ENCODE measurements at places on chromosomes 4 and X.

DNA sequence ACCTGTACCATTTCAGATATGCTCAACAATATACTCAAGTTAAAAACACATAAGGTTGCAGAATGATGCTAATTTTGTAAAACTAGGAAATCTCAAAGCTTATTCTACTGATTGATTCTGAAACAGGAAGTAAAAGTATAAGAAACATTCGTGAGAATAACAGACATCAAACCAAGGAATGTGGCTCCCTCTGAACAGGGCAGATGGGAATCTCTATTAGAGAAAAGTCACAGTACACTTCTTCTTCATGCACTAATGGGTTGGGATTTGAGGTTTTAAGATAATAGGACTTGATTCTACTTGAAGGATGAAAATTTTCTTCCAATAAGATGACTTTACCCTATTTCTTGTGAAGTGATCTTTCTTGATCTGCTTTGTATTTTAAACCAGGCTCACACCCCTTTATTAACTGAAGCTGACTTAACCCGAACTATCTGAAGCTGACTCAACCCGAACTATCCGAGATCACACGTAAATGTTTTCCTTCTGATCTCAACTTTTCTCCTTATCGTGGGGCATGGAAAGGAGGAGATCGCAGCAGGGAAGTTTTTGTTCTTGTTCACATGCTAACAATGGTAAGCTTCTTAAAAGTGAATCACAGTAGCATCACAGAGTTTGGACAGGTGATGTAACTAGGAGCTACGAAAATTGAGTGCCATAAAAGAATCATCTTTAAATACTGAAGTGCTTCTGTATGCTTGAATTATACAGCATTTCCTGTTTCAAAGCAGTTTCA lies 363.1 kb upstream of the ZFP42 start:
- DNase-seq = no peak

- DNase-seq = no peak
Observed at GRCh38 chrX:23797371-23798128, 14.6 kb downstream of the SAT1 start.

GRCh38 chr4:168434993-168435392 lies 45.3 kb downstream of the DDX60L start:
- DNase-seq = no peak

DNA sequence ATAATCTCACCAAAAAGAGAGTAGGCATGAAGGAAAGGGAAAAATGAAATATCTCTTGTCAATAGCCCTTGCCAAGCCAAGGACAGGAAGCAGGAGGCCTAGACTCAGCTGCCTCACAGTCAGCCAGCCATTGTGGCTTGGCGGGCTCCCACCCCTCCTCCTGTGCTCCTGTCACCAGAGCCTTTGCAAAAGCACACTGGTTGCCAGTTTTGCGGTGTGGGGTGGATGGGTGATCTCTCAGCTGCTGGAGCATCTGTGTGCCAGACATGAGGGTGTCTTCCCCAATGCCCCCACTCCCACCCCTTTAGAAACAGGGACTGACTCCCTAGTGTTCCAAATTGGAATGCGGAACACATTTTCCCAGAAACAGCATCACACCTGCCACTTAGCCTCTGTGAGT lies 26.1 kb downstream of the ARHGEF6 start:
- DNase-seq = no peak

DNA sequence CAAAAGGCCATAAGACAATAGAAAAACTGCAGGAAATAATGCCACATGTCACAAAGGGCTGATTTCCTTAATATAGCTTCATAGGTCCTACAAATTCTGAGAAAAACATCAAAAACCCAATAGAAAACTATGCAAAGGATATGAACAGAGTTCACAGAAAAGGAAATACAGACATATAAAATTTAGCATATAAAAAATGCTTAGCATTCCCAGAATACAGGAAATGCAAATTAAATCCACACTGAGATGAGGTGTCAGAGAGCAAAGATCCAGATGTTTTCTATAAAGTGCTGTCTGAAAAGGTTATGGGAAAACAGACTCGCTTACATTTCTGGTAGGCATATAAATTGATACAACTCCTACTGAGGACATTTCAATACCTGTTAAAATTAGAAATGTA lies 33.8 kb downstream of the TXK start:
- no peak for DNase-seq

- DNase-seq = no peak
Observed at GRCh38 chr4:2186133-2186864, 55.6 kb downstream of the HAUS3 start.

DNA sequence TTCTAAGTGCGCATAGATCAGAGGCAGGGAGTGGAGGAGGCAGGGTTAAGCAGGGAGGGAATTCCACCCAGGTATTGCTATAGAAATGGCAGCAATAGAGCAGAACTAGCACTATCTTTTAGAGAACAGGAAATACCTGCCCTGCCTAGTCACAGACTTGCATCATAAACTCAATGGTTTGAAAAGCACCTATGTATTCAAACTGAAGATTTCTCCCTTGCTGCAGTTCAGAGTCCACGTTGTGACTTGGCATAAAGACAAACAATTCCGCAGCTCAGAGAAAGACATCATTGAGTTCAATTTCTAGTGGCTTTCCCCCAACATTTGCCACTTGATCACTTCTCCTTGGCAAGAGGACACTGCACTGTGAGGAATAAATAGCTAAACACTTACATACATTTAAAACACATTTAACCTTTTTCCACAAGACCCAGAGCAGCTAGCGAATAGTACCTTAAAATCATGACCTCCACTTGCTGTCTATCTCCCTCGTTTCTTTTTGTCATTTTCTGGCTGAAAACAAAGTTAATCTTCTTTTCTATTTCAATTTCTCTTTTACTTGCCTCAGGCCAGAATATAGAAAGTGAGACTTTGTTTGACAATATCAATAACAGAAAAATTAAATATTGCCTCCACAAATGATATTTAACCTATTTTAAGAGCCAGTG lies 42.4 kb downstream of the SLC7A11 start:
- no peak for DNase-seq

DNA sequence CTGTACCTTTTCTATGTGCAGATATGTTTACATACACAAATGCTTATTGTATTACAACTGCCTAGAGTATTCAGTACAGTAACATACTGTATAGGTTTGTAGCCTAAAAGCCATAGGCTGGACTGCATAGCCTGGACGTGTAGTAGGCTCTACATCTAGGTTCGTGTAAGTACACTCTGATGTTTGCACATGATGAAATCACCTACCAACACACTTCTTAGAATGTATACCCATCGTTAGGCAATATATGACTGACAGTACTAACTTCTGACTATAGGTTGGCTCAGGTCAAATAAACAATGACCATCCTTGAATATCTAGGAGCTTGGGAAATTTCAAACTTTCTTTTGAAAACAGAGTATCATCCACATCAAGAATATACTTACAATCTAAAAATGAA lies 139.0 kb downstream of the CORIN start:
- no peak for DNase-seq

DNA sequence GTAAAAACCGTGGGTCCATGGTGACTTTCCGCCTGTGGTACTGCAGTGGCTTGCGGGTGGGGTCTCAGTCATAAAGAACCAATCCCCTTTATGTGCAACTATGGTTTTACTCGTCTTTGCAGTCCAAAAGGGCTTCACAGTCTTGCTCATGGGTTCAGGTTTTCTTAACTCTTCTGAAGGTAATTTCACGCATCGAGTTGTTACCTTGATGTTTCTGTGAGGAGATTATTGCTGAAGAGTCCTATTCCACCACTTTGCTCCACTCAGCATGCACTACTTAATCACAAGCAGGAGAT lies 41.5 kb downstream of the F8 start:
- DNase-seq = no peak

DNA sequence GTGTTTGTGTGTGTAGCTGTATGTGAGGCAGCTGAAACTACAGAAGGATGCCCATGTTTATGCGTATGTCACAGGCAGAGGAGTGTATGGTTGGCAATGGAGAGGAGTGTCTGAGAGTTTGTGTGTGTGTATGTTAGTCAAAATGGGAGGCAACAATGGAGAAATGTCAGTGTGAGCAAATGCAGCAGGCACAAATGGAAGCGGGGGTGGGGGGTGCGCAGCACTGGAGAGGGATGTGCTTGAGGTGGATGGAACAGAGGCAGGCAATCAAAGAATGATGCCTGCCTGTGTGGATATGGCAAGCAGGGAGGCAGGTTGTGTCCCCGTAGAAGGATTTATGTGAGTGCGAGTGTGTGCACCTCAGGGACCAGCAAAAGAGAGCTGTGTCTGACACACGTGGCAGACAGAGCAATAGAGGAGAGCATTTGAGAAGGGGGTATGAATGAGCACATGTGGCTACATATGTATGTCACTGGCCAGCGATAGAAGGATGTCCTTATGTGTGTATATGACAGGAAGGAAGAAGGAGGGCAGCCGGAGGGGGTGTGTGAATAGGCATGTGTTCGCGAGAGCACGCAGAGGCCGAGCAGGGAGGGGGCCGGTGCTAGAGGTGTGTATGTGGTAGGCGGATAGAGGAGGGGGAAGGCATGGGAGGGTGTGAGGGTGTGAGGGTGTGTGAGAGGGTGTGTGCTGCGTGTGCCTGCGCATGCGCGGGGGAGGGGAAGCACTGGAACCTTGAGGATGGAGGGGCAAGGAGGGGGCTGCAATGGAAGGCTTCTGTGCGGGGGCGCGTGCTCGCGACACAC lies 1.1 kb downstream of the PJA1 start:
- DNase-seq = peak; percentile 71

GRCh38 chrX:68699960-68700746 lies 52.7 kb downstream of the STARD8 start:
- no peak for DNase-seq

DNA sequence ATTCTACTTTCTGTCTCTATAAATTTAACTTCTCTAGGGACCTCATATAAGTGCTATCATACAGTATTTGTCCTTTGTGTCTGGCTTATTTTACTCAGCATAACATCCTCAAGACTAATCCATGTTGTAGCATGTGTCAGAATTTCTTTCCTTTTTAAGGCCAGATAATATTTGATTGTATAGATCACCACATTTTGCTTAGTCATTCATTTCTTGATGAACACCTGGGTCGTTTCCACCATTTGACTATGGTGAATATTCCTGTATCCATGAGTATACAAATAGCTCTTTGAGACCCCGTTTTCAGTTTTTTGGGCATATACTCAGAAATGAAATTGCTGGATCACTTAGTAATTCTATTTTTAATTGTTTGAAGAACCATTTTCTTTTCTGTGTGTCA lies 12.0 kb downstream of the CNGA2 start:
- no peak for DNase-seq

DNA sequence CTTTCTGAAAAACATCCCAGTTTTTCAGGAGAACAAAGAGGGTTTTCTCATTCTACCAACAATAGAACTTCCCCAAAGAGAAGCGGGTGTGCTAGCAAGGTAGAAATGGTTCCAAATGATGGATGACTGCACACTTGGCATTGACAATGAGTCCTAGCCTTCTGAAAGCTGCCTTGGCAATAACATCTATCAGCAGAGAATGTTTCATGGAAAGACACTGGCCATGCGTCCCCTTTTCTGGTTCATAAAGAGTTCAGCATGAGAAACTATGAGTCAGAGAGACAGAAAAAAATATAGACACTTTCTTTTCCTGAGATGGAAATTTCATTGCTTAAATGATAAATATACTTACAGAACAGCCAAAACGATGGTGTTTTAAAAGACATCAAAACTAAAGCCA lies 236.9 kb upstream of the PRKX start:
- DNase-seq = no peak

DNA sequence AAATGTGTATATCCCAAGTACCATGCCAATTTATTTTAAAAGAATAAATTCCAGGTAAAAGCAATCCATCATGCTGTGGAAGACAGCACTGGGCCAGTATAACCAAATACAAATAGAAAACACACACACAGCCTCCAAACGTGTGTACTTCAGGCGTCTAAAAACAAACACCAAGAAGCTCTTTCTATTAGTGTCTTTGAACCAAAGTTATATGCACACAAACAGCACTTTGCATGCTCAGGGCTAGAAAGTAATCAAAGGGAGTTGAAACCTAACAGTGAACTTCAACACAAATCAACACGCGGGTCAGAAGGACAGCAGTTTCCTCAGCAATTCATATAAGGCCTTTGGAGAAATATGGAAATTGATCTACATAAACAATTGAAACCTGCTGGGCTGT lies 15.4 kb downstream of the GASK1B start:
- no peak for DNase-seq

DNA sequence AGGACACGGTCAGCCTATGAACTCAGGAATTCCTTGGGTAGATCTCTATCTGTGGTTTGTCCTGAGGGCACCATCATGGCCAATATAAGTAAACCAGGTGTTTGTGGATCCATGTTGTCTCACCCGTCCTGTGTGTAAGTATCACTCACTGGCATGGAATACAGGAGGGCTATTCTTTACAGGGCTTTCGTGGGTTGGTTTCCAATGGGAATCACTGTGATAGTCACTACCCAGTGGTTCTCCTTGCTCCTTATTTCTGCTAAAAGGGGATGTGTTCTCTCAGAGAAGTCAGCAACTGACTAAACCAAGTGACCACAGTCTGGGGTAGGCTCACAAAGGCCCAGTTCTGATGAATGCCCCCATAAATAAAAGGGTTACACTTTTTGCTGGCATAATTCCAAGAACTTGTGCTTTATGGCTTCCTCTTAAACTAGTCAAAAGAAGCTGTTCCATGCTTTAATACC lies 236.7 kb upstream of the JADE1 start:
- DNase-seq = no peak

DNA sequence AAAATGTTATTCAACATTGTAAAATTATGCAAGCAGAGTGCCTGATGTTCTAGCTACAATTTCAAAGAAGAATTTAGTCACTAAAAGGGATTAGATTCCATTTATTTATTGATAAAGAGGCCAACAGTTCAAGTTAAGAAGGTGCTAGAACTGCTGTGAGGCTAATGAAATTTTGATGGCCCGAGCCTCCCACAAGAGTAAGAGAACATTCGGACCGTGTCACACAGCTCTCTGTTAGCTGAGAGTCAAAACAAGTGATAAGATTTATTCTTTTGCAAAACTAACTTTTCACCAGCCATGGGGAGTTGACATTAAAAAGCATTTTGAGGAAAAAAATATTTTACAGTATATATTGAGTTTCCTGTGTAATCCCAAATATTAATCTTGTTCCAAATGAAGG lies 106.8 kb downstream of the TENM3 start:
- no peak for DNase-seq

GRCh38 chrX:1323315-1323714 lies 13.3 kb upstream of the IL3RA start:
- peak; percentile 67 for DNase-seq

DNA sequence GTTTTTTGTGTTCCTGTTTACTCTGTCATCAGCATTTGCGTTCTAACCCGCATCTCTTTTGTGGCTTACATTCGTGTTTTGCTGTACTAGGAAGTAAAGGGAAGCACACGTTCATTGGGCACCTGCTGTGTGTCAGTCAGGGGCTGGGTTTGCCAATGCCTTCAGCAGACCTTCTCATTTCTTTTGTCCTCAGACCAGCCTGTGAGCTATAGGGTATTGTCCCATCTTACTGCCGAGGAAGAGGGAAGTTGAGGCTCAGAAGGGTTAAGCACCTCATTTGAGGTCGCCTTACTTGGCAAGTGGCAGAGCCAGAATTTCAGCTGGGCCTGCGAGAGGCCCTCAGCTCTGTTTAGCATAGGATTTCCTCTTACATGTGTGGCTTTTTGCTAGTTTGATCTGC lies 8.7 kb downstream of the TBC1D14 start:
- no peak for DNase-seq

- DNase-seq = no peak
Observed at GRCh38 chr4:89906777-89907521, 12.3 kb downstream of the MMRN1 start.
